ENCODE measurements at places on chromosomes 3 and 15. TPM values are rescaled to one million over a fixed set of nuclear protein-coding genes. Genes with fewer than 3 reads are reported as not detected.

DNA sequence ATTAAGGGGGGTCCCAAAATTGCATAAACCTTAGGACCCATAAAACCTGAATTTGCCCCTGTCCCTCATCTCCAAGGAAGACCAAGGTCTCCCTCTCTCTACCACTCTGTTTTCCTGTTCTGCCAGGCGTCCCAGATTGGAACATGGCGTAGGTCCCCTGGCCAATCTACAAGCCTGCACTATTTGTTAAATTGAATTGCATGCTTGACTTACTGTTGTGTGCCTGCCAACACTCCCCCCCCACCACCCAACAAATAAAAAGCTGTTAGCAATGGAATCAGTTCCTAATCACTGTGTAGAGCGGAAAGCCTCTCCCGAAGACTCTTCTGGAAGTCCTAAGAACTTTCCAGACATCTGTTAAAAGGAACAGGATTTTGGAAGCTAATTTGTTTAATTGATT is 11.7 kb downstream of the CTXND1 start:
- no peak for DNase-seq

DNA sequence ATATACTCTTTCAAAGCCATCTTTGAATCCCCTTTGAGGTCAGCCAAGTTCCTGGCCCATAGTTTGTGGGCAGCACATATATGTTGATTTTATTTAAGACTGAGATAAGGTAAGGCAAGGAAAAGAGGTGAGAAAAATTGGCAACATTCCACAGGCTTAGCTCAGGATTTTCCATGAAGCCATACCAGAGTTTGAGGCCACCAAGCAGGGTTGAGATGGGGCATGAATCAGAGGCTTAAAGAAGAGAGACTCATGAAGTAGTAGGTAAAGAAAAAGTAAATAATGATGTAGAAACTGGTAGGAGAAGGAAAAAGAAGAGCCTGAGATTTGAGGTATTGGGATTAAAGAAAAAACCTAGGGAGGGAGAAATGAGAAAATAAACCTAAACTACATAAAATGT is 89.2 kb downstream of the MYO5A start:
- no peak for DNase-seq

GRCh38 chr3:121723485-121723884 is 26.1 kb downstream of the GOLGB1 start:
- DNase-seq = no peak

- DNase-seq = no peak
Measured at GRCh38 chr3:170354760-170355159, 2.8 kb upstream of the SKIL start.

GRCh38 chr3:194279701-194280360 is 71.3 kb downstream of the CPN2 start:
- DNase-seq = no peak

- no peak for DNase-seq
Measured at GRCh38 chr3:72953325-72953956, 43.2 kb upstream of the PPP4R2 start.

GRCh38 chr3:110955301-110955880 is 116.2 kb upstream of the NECTIN3 start:
- no peak for DNase-seq

- DNase-seq = no peak
Measured at GRCh38 chr3:37494216-37494615, 319.8 kb upstream of the LRRFIP2 start.

GRCh38 chr3:100591411-100591810 is 18.0 kb upstream of the ADGRG7 start:
- no peak for DNase-seq

DNA sequence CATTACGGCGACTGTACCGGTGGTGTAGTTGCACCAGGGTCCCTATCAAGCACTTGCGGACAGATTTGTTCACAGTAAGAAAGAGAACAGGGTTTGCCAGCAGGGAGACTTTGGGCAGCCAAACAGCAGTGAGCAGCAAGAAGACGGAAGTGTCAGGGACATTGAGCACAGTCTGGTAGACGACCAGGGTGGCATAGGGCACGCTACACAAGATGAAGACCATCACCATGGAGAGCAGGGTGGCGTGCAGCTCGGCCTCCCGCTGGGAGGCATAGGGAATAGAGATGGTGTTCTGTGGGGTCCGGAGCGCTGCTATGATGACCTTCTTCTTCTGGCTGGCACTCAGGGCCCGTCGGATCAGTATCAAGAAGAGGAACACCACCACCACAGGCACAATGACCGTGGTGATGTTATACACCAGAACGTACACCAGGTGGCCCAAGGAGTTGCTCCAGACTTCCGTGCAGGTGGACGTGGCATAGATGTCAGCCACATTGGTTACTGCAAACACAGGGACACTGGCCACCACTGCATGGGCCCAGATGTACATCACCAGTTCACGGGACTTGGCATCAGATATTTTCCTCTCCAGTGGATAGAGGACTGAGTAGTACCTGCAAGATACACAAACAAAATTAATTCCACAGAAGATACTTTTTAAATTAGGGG is 19.1 kb upstream of the FSIP1 start:
- DNase-seq = no peak

DNA sequence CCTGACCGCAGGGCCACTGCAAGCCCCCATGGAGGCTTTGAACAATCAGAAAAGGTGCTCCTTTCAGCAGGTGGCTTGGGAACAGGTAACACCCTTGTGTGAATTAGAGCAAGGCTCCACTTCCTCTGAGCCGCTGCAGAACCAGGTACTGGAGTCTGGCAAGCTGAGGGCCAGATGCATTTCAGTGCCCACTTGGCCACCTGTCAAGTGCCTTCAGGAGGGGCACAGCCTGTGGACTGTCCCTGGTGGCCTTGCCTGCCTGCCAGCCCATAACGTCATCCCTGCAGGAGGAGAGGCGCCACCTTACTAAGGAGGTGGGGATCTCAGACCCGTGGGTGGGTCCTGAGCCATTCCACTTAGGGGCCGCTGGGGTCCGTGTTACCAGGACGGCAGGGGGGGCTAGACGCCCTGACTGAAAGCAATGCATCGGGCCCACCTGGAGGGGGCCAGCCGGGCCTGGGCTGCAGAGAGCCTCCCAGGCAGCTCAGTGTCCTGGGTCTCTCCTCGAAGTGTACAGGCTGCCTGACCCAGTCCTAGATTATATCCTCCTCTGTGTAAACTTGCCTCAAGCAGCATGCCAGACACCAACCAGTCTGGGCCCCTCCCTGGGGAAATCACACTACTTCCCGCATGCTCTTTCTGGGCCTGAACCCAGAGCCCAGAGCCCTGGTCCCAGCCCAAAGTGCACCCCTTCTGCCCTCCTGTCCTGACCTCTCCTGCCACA is 16.1 kb downstream of the SPTBN5 start:
- DNase-seq = no peak

GRCh38 chr3:123782488-123782887 is 101.6 kb downstream of the MYLK start:
- no peak for DNase-seq

- no peak for DNase-seq
Measured at GRCh38 chr15:36331531-36332275, 247.7 kb upstream of the CDIN1 start.

GRCh38 chr3:64667138-64667537 is 20.7 kb downstream of the ADAMTS9 start:
- DNase-seq = no peak

DNA sequence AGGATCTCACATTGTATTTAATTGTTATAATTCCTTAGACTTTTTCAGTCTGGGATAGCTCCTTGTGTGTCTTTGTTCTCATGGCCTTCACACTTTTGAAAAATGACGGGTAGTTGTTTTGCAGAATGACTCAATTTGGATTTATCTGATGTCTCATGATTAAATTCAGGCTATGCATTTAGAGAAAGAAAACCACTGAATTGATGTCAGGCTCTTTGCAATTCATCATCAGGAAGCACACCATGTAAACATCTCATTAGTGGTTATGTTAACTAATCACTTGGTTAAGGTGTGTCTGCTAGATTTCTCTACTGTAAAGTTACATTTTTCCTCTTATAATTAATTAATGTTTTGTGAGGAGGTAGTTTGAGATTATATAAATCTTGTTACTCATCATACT is 8.0 kb upstream of the SLC22A13 start:
- peak; percentile 26 for DNase-seq

GRCh38 chr3:39189959-39190269 is 2.5 kb downstream of the XIRP1 start:
- DNase-seq = peak; percentile 58

- peak; percentile 98 for DNase-seq
Measured at GRCh38 chr15:88904624-88905327, 8.4 kb downstream of the MFGE8 start.

- DNase-seq = no peak
Measured at GRCh38 chr15:47756872-47757271, 39.6 kb downstream of the SEMA6D start.

GRCh38 chr3:35422836-35423601 is 216.3 kb upstream of the ARPP21 start:
- DNase-seq = no peak

DNA sequence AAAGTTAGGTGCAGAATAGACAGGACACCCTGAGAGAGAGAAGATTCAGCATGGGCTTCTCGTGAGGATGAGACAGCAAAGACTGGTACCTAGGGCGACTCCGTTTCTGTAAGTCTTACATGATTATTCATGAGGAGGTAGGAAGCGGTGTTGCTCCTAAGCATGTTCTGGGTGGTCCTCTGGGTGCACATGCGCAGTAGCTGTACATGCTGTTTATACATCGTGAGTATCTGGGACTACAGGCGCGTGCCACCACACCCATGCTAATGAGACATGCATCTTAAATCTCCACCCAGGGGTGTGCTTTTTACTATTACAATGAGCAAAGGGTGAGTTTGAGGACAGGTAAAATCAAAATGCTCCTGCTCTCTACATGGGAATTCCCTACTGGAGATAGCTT is 12.3 kb downstream of the ALPK3 start:
- DNase-seq = no peak

DNA sequence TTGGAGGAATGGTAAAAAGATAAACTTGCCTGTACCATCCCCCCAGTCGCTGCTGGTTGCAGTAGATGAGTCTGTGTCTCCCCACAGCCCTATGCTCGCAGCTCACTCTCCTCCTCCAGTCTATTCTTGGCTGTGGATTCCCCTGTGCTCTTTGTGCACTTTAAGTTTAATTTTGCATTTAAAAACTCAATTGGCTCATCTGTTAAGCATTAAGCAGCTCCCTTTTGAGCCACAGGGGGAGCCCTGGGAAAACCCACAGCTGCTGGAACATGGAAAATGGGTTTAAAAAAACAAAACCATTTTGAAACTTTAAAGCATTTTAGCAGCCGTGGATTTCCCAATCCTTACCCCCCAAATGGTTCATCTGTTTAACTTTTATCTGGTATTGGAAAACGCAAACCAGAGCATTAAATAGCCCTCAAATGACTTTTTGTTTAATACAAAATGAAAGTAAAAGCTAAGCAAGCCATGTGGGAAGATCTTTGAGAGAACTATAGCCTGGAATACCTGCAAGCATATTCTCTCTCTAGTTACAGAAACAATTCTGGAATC is 536.9 kb downstream of the ZIC1 start:
- no peak for DNase-seq

DNA sequence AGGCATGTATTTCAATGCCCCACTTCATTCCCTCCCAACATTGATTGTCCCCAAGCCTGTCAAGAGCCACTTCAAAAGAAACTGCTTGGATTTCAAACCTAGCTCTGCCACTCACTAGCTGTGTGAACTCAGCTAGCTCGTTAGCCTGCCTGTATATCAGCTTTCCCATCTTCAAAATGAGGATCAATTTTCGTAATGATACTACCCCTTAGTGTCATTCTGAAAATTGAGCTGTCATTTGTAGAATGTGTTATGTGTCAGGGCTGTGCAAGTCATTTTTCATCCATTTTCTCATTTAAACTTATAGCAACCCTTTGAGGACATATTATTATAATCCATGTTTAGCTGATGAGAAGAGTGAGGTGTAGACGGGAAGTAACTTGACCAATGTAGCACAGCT is 88.6 kb downstream of the TRIM42 start:
- no peak for DNase-seq

- DNase-seq = no peak
Measured at GRCh38 chr3:69604735-69605450, 134.4 kb upstream of the MITF start.

DNA sequence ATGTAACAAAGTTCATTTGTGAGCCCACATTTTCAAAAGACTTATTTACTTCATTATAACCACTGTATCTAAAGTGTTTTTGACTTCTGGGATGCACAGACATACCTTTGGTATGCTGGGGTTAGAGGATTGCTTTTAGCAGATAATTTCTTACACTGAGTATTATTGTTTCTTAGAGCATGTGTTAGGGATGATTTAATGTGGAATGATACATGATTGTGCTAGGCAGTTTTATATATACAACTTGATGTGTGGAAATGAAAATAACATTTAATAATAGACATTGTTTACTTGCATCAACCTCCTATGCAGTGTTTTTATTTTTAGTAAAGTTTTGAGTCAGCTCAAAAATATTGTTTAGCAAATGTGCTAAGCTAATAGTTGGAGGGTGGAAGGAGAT is 3.4 kb downstream of the KIF23 start:
- no peak for DNase-seq

DNA sequence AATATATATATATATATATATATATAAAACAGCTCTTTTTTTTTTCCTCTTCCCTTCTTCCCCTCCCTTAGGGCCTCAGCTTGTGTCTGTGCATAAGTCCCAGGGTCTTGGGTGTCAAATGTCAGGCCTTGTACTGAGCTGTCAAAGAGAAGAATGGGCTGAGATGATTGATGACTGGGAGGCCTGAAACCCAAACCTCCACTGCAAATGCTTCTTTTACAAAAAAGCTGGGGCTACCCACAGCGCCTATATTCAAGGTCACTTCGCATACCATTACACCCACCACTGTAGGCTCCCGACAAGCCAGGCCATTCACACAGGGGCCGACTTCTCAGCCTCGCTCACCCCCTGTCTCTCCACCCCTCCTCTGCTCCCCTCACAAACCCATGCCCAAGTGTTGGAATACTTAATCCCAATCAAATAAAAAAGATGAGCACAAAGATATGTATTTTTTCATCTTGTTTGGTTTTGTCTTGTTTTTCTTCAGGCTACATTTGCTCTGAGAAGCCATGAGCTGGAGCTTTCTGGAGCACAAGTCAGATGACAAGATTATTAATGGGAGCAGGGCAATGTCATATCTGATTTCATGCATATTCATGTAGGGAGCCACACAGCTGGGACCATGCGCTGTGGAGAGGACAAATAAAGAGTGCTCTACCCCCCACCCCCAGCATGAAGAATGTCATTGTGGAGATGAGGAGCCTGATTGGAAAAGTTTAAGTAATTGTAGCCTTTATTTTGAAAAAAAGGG is 614.4 kb upstream of the NR2F2 start:
- no peak for DNase-seq

- no peak for DNase-seq
Measured at GRCh38 chr3:67018105-67018788, 20.1 kb downstream of the KBTBD8 start.

- no peak for DNase-seq
Measured at GRCh38 chr3:71348001-71348632, 235.4 kb downstream of the FOXP1 start.

The SNTN gene
- not detected for total RNA-seq

The RNU6-1 gene
- total RNA-seq = not detected

The GUCA1C gene
- total RNA-seq = not detected

The SLC33A1 gene
- 18.3 TPM for total RNA-seq

The PP2D1 gene
- not detected for total RNA-seq

The MDFIC2 gene
- total RNA-seq = not detected

The CELSR3 gene
- 8.8 TPM for total RNA-seq

The BOC gene
- total RNA-seq = not detected

The ILDR1 gene
- total RNA-seq = not detected

The AQP9 gene
- not detected for total RNA-seq

The CAV3 gene
- total RNA-seq = not detected

The CD96 gene
- total RNA-seq = 125 TPM

The ACKR4 gene
- total RNA-seq = 0.27 TPM

The PRSS50 gene
- not detected for total RNA-seq

The TUBGCP4 gene
- 12.1 TPM for total RNA-seq

The AADACL2 gene
- total RNA-seq = not detected

The LSAMP gene
- total RNA-seq = not detected

The FAM43A gene
- total RNA-seq = 4.8 TPM
